ENCODE measurements at places on chromosomes 11 and 22.

GRCh38 chr11:36751335-36751781, 153.3 kb upstream of the RAG2 start:
- DNase-seq: no peak

DNA sequence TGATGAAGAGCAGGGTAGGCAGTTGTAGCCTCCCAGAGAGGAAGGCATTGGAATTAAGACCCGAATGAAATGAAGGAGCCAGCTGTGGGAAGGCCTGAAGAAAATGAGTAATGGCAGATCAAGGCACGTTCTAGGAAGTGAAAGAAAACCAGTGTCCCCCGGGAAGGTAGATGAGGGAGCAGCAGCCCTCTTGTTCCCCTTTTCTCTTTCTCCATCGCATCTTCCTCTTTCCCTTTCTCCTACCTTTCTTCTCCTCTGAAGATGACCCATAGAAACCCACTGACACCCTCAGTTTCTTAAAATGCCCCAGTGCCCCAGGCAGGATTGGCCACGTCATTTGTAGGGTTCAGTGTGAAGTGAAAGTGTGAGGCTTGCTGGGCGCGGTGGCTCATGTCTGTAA, 172.6 kb upstream of the SEZ6L start:
- DNase-seq: no peak

DNA sequence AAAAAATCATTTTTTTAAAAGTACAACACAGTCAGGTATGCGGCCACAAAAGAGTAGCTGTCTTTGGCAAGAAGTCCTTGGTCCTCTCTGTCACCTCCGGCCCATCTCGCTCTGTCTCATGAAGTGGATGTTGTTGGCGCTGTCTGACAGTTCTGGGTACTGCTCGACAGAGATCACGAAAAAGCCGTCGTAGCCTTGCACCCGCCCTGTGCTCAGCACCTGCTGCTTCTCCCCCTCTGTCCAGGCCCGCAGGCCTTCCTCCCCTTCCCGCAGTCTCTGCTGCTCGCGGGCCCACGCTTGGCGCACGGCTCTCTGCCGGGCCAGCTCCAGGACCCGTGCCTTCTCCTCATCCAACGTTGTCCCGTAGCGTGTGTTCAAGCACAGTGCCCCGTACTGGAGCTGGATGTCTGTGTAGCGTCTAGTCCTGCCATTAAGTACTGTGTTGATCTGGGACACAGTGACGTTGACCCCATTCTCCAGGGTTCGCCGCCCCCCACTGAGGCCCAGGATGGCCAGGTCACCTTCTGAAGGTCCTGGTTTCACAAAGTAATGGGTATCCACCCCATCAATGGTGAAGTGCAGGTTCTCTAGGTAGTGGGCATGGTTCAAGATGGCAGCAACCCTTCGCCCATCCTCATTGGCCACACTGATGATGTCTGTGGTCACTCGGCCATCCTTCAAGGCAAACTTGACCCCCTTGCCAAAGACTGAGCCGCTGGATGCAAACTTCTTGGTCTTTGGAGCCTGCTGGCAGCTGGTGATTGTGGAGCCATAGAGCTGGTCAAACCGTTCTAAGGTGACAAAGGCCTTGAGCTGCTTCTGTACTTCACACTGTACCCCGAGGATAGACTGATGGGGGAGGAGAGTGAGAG, 83.5 kb upstream of the NARS2 start:
- DNase-seq: no peak

DNA sequence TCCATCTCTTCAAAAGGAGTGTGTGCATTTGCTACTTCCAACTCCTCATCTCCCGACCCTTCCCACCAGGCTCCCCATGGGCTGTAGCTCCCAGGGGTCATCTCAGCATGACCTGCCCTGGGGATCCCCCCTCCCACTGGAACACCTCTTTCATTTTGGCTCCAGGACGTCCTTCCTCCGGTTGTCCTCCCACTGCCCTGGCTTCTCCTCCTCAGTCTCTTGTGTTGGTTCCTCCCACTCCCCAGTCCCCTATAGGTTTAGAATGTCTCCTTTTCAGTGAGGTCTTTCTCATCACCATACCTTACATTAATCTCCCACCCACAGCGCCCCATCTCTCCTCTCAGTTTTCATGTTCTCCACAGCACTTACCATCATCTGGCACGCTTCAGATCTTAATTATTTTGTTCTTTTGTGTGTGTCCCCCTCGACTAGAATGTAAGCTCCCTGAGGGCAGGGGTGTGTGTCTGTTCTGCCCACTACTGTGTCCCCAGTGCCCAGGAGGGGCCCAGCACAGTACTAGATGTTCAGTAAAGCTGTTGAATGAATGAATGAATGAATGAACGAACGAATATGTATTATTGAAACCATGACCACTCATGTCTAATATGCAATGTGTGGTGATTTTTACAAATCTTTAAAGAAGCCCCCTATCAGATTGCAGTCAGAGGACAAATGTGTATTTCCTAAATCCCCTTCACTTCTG, 2.0 kb upstream of the TMA7B start:
- DNase-seq: no peak

DNA sequence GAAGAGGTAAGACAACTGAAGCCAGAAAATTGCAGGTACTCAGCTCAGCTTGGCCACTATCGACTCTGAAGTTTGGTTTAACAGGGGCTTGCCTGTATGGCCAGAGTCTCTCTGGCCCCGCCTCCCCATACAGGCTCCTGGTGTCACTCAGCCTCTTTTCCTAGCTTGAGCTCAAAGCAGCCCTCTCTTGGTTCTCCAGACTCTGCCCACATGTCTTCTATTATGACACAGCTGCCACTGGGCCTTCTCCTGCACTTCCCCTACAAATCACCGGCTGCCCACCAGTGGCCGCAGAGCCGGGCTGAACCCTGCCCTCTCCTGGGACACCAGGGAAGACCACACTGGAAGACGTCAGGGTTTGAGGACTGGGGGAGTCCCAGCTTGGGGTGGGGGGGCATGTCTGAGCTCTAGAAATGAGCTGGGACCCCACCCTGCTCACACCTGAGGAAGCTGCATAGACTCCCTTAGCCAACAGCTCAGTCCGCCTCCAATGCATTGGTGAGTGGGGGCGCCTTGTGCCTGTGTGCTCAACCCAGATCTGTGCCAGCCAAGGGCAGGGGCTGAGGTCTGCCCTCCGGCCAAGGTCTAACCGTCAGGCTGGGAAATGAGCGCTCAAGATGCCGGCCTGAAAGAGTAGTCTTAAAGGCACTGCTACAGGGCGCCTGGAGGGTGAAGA, 94.4 kb upstream of the LMO1 start:
- peak; percentile 43 for DNase-seq

DNA sequence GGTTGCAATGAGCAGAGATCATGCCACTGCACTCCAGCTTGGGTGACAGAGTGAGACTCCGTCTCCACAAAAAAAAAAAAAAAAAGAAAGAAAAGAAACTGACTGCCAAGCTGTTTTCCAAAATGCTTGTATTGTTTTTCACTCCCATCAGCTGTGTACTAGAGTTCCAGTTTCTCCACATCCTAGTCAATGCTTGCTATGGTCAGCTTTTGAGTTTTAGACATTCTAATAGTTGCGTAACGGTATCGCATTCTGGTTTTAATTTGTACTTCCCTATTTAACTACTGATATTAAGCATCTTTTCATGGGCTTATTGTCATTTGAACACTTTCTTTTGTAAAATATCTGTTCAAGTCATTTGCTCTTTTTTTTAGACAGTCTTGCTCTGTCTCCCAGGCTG, 55.7 kb downstream of the TSPAN18 start:
- DNase-seq: no peak

All from aorta (tissue), 5 donors.